Fibroblast of skin of abdomen (primary cell): ENCODE measurements at places on chromosomes 6 and 20.

DNA sequence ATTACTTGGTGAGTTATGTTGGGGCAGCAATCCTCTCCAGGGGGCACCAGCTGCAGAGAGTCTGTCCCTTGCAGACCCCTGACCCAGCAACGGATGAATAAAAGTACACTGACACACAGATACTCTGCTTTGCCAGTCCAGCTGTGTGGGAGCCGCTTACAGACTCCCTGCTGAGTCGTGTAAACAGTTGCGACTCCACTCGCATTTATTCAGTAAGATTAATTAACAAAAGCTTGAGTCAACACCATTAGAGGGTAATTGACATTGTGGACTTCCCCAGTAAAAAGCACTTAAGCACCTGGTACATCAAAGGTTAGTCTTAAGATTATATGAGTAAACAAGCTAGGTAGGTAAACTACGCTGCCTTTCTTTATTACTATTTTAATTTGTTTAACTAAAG, 92.0 kb upstream of the TMEM181 start:
- no peak for DNase-seq

- DNase-seq, result no peak
Measured at GRCh38 chr20:45842169-45842812, 8.7 kb downstream of the SNX21 start.

DNA sequence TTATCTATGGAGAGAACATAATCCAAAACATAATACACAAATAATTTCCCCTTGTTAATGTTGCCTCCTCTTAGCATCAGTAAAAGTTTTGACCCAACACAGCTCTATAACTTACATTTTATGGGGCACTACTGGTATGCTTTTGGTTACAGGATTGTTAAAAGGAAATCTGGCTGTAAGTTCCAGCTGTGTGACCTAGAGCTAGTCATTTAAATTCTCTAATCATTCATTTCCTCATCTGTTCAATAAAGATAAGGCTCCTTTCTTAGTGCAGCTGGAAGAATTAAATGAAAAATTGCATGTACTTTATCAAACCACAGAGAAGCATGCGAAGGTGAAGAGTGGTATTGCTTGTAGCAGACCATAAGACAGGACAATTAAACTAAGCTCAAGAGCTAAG, 4.6 kb downstream of the SLC17A2 start:
- no peak for DNase-seq

DNA sequence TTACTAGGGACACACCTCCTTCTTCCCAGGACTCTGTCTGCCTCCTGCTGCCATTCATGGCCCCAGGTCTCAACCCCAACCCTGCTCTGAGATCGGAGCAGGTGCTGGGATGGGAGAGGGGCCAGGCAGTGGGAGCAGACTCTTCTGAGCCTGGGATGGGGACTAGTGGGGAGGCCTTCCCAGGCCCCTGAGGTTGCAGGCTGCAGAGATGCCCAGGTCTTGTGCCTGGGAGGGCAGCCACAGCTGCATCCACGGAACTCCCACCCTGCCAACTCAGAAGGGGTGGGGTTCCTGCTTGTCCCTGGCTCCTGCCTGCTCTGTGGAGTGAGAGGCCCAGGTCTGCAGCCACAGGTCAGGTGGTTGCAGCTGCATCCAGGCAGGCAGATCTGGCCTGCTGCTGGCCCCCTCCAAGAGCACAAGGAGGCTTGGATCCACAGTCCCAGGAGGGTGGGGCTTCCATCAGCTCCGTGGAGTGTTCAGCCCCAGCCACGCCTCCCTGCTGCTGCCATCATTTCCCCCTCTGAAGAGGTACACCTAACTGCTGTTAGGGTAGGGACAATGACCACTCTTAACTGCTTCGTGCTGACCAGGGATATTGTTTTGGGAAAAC, 2.9 kb upstream of the SLC22A1 start:
- no peak for DNase-seq

DNA sequence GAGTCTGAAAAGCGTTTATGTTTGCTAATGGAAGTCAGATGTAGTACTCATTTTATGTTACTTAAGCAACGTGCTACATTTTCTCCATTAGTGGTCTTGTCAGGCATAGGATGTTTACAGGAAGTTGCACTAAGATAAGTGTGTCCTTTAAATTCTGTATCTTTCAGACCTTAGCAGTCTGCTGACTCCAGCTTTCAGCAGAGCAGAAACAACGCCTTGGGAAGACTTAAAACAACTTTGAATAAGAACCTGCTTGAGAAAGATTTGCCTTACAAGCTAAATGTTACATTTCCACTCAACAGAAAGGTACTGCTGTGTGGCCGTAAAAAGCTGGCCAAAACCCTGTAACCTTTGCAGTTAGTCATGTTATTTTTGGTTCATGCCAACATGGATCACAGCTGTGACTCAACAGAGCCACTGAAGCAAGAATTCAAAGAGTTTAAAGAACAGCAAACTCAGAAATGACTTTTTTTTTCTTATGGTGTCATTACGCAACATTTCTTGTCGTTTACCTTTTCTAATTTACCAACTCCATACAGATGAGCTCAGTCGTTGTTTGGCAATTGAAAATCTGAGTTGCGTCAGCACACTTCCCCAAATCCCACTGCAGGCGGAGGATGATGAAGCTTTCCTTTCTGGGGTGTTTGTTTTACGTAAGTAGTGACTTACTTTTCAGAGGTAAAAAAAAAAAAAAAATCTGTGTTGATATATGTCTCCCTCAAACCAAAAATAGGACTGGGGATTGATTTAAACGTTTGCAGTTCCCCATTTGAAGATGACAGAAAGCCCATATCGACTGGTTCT, 27.9 kb upstream of the BMP6 start:
- DNase-seq, result peak; percentile 73

- DNase-seq, result no peak
Measured at GRCh38 chr6:1709234-1709641, 99.5 kb downstream of the FOXC1 start.

- no peak for DNase-seq
Measured at GRCh38 chr6:107179004-107179403, 63.7 kb upstream of the BEND3 start.

GRCh38 chr6:167789358-167789757, 37.4 kb upstream of the AFDN start:
- no peak for DNase-seq

- DNase-seq, result peak; percentile 81
Measured at GRCh38 chr20:51563486-51564332, 21.2 kb upstream of the NFATC2 start.

GRCh38 chr6:90936286-90936685, 349.4 kb upstream of the MAP3K7 start:
- DNase-seq, result no peak

DNA sequence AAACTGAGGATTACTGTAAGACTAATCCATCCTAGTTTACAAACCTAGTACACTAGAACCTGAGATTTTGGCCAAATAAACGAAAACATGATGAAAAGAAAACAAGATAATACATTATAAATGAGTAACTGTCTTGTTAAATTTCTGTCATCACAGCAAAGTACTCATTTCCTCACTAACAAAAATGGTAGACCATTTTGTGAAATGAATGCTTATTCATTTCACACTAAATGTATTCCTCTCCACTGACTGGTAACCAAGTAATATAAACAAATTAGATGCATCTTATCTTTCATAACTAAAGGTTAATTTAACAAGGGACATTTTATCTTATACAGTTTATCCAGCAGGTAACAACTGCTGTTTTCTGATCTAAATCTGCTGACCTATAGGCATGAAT, 143.7 kb downstream of the REV3L start:
- DNase-seq, result no peak

GRCh38 chr20:20955892-20956291, 150.3 kb downstream of the LINC00237 start:
- no peak for DNase-seq

DNA sequence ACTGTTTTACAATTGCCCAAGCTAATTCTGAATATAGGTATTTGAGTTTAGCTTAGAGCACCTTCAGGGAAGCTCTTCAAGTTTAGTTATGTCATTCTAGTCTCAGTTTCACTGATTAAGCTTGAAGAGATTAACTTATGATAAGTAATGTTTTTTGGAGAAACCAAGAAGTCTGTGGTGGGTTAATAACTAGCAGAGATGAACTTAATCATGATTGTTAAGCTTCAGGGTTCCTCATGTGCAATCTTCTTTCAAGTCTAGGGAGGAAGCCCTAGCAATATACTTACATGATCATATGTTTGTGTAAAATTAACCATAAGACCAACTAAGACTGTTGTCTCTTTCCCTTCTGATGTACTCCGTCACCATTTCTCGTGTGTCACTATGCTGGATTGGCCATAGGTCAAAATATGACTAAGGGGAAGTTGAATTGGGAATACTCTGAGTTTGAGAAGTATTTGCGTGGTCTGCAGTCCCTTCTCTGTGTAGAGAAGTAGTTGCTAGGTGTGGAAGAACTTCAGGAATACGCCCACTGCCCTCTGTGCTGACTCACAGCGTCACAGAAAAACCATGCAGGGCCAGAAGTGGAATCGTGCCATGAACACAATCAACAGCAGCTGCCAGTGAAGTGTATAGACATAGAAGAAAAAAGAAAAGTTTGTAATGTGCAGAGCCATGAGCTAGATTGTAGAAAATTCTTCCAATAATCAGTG, 88.3 kb downstream of the SH3BGRL2 start:
- DNase-seq, result peak; percentile 59

DNA sequence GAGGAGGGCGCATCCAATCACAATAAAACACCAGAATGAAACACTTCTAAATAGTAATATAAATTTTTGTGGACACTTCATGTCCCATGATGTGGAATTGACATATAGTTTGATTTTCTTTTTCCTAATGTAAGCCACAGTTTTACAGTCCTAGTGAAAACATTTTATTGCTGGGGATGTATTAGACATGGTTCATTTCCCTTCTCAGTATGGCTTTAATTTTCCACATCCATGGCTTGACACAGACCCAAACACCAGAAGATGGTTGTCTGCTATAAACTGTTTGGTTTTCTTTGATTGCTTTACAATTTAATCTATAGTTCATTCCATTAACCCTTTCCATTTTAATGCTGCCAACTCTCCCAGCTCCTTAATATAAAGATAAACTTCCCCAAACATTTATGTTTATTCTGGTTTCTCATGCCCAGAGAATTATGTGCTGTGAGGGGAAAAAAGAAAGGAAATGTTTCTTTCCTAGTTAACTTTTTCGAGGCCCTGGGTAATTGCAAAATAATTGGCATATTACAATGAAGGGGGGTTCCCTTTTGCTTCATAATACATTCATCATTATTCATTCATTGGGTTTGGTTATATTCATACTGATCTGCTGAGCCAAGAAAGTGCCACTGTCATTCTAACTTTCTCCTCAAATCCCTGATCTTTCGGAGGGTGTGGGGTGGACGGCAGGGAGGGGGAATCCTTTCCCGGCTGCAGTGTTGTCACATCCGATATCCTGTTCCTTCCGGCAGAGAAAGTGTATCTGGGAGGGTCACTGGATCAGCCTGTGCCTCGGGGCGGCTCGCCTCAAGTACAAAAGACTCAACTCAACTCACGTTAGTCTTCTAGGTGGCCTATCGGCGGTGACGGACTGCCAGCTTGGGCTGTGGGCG, 127.6 kb upstream of the TFAP2D start:
- DNase-seq, result no peak

- no peak for DNase-seq
Measured at GRCh38 chr6:41748542-41748941, 1.3 kb upstream of the PGC start.

- DNase-seq, result no peak
Measured at GRCh38 chr6:72413884-72414283, 208.0 kb upstream of the KCNQ5 start.

GRCh38 chr6:169800116-169800667, 48.8 kb downstream of the ERMARD start:
- no peak for DNase-seq

GRCh38 chr20:40991181-40991889, 37.3 kb upstream of the TOP1 start:
- no peak for DNase-seq

DNA sequence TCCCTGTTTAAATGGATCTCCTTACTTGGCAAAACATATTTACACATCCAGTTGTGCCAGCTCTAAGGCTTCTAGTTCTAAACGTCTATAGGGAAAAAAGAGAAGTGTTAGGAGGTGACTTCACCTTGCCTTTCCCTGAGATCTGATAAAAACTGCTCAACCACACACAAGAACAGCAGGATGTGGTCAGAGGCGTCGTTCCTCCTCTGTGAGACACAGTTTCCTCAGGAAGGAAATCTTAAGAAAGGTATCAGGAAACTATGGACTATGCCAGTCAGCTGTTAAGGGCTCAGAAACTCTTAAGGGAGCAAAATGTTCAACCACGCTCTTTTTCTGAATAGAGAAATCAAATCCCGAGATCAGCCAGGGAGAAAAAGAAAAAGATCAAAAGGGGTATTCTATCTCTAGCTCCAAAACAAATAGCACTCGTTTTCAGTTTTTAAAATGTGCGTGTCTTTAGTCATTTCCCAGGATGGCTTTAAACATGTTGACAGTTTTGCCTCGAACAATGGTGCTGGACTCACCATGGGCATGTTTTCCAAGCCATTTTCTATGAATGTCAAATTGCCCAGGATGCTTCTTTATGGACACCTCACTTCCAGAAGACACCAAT, 154.5 kb downstream of the HACE1 start:
- DNase-seq, result peak; percentile 67

GRCh38 chr6:90288404-90288803, 8.2 kb downstream of the BACH2 start:
- peak; percentile 33 for DNase-seq

- DNase-seq, result no peak
Measured at GRCh38 chr20:63942250-63942951, 13.8 kb downstream of the UCKL1 start.

GRCh38 chr6:167811442-167812087, 15.1 kb upstream of the AFDN start:
- DNase-seq, result no peak

GRCh38 chr6:100116411-100117194, 122.6 kb upstream of the MCHR2 start:
- DNase-seq, result peak; percentile 77

- no peak for DNase-seq
Measured at GRCh38 chr6:5275497-5275896, 14.2 kb downstream of the FARS2 start.

- DNase-seq, result no peak
Measured at GRCh38 chr6:41626917-41627316, 11.4 kb upstream of the MDFI start.

GRCh38 chr6:30151580-30151979, 9.4 kb downstream of the TRIM10 start:
- DNase-seq, result no peak

DNA sequence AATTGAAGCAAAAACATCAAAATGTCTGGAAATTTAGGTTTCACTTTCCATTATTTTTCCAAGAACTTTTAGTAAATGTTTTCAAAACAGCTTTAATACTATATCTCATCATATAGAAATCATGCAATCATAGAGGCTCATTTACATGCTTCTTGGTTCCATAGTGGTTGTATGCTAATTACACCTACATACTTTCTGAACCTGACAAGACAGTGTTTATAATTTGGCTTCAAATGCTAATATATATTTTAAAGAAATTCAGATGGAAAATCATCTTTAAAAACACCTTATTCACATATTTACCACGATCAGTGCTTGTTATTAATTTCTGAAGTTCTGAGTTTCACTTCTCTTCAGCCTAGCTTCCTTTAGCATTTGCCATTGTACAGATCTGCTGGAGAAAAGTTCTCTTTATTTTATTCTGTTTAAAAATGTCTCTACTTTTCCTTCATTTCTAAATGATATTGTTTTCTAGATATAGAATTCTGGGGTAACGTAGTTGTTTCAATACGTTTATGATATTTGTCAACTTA, 89.9 kb downstream of the PLCB1 start:
- no peak for DNase-seq
